ENCODE measurements at places on chromosomes 1 and 21.

DNA sequence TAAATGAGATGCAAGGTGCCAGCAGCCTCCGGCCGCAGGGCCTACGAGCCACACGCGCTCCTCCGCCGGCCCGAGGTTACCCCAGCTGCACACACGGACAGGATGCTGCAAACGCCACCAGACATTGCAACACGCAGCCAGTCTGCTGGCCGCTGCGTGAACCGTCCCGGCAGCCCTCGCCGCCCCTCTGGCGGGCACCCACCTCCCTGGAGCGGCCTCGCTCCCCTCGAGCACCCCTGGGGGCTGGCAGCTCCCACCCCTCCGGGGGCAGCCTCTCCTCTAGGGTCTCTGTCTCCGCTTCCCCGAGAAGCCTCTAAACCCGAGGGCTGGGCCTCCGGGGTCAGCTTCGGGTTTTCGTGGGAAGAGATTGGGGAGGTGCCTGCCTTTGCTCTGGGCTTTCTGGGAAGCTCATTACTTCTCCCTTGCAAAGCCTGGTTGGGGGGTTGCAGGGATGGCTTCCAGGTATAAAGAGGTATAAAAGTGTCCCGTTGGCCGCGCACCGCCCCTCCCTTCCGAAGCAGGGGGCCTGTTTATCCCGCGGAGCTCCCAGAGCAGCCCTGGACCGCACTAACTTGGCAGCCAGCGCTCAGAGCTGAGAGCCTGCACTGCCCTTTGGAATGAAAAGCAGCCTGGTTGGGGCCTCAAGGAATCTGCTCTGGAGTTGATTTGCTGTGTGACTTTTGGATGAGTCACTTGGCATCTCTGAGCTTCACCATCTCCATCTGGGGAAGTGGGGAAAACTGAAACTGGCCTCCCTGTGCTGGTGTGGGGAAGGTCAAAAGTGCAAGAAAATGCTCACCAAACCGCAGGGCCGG lies 21.8 kb downstream of the DHRS3 start:
- DNase-seq = no peak

DNA sequence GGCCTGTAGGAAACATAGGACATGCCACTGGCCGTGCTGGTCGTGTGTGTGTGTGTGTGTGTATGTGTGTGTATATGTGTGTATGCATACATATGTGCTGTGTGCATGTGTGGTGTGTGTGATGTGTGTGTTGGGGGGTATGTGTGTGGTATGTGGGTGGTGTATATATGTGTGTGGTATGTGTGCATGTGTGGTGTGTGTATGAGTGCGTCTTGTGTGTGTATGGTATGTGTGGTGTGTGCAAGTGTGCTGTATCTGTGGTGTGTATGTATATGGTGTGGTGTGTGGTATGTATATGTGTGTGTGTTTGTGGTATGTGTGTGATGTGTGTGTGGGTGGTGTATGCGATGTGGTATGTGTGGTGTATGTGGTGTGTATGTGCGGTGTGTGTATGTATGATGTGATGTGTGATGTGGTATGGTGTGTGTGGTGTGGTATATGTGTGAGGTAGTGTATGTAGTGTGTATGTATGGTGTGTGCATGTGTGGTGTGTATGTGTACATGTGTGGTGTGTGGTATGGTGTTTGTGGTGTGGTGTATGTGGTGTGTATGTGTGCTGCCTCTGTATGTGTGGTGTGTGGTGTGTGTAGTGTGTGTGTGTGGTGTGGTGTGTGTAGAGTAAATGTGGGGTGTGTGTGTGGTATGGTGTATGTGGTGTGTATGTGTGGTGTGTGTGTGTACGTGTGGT lies 120.8 kb upstream of the CACHD1 start:
- DNase-seq = no peak

DNA sequence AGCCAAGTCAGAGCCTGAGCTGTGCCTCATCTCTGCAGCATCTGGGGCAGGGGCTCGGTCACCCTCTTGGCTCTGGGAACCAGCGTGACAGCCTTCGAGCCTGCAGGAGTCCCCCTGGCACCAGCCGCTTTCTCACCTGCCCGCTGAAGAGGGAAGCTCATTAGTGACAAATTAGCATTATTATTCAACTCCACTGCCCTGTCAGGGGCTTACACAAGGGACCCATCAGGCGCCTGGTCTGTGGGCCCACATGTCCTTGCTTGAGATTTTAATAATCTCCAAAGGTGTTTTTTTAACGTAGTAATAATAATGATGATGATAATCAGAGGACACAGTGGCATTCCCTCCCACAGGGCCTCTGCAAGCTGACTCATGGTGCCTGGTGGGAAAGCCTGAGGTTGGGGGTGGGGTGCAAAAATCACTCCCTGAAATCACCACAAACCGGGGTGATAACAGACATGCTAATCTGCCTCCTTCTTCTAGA lies 98.1 kb upstream of the IGSF21 start:
- no peak for DNase-seq

GRCh38 chr1:33818071-33818470 lies 45.8 kb upstream of the HMGB4 start:
- DNase-seq = no peak

- DNase-seq = no peak
Measured at GRCh38 chr1:219701476-219701875, 88.6 kb upstream of the ZC3H11B start.

- no peak for DNase-seq
Measured at GRCh38 chr1:224859651-224860050, 69.8 kb upstream of the DNAH14 start.

GRCh38 chr1:59570524-59570923 lies 244.2 kb upstream of the HOOK1 start:
- no peak for DNase-seq

Data from brain pericyte (primary cell).